ENCODE measurements at places on chromosomes 2 and 18.

- DNase-seq, result peak; percentile 12
Measured at GRCh38 chr18:45525301-45525700, 90.0 kb upstream of the SLC14A2 start.

DNA sequence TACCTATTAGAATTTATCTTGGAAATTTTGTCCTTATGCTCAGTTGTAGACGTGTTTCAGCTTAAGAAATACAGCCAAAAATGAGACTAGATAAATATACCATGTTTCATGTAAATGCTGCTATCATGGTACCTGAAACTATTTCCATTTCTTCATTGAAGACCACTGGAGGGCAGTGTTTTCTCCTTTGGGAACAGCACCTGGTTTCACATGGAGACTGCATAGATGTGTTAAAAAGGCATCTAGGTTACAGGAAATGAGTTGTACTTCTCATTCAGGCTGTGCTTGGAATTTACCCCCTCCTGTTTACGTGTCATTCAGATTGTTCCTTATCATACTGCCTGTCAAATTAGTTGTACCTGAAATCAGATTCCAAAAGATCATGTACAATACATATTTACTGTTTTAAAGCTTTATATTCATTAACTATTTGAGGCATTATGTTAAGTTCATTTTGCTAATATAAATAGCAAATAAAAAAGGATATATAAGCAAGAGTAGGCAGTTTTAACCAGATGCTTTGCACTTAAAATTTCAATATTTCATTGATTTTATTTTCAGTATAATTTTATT, 57.3 kb upstream of the PSMD14 start:
- peak; percentile 35 for DNase-seq

DNA sequence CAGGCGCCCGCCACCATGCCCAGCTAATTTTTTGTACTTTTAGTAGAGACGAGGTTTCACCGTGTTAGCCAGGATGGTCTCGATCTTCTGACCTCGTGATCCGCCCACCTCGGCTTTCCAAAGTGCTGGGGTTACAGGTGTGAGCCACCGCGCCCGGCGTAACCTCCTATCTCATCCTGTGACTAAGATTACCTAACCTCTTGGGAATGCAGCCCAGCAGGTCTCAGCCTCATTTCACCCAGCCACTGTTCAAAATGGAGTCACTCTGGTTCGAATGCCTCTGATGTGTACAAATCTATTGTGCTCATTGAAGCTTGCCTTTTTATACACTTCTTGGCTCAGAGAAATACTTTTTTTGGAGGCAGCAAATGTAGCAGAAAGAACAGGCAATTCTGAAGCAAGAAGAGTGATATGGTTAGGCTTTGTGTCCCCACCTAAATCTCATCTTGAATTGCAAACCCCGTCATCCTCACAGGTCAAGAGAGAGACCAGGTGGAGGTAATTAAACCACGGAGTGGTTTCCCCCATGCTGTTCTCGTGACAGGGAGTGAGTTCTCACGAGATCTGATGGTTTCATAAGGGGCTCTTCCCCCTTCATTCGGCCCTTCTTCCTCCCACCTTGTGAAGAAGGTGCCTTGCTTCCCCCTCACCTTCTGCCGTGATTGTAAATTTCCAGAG, 60.6 kb downstream of the SLC4A3 start:
- no peak for DNase-seq

DNA sequence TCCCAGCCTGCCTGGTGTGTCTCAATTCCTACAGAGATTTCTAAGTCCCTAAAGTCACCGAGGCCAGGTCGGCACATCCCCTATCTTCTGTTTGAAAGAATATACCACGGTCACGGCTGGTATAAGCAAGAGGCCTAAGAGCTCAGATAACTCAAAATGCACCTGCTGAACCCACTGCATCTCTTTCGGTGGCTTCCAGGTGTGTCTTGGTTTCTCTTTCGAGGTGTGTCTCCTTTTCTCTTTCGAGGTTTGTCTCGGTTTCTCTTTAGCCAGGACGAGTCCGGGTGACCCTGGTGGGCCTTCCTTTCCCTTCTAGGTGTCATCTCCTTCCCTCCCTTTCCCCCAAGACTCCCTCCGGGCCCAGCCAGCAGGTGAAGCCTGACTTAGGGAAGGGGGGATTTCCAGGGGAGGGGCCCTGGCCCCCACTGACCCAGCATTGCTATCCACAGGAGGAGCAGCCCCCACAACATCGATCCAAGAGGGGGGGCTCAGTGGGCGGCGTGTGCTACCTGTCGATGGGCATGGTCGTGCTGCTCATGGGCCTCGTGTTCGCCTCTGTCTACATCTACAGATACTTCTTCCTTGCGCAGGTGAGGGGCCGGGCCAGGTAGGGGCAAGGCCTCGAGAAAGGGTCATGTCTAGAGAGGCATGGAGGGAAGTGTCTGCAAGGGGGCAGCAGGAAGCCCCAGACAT, 8.4 kb downstream of the ITM2C start:
- DNase-seq, result no peak

DNA sequence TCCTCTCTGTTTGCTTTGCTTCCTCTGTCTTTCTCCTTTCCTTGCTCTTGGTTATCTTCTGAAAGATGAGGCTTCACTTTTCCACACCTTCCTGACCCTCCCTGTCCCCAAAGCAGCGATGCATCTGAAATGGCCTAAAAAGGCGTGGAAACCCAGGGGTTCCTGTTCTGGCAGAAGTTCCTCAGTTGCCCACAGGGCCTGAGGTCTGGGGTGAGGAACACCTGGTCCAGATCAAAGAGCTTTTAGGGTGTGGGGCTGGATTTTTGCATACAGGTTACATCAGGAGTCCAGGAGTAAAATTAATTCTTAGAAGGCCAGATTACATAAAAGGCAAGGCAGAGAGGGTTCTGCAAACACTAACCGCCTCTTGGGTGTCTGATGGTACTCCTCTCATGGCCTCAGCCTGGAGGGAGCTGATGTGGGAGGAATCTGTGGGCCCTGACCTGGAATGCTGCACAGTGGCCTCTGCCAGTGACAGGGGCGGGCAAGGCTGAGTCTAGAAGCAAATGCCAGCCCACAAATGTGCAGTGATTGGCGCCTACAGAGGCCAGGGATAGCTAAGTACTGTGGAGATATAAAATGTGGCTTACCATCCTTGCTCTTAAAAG, 41.8 kb downstream of the INPP4A start:
- DNase-seq, result no peak

- peak; percentile 69 for DNase-seq
Measured at GRCh38 chr2:44981714-44982108, 27.5 kb downstream of the SIX2 start.

GRCh38 chr2:186903216-186903615, 54.2 kb upstream of the ZSWIM2 start:
- no peak for DNase-seq

- DNase-seq, result no peak
Measured at GRCh38 chr2:168350380-168350779, 103.0 kb upstream of the STK39 start.

DNA sequence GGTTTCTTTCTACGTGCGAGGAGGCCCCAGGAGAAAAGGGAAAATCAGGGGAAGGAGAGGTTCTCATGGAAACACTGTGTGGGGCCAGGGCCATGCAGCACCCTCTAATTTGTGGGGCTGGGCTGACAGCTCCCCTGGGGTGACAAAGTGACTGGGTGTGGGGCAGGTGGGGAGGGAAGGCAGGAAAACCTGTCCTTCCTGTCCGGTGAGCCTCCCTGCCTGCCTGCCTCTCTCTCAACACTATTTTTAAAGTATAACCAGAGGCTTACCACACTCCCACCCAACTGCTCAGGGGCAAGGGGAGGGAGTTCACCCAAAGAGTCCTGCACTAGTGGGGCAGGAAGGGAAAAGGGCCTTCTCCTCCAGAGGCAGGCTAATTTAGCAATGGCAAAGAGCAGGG, 10.5 kb upstream of the EPAS1 start:
- no peak for DNase-seq

DNA sequence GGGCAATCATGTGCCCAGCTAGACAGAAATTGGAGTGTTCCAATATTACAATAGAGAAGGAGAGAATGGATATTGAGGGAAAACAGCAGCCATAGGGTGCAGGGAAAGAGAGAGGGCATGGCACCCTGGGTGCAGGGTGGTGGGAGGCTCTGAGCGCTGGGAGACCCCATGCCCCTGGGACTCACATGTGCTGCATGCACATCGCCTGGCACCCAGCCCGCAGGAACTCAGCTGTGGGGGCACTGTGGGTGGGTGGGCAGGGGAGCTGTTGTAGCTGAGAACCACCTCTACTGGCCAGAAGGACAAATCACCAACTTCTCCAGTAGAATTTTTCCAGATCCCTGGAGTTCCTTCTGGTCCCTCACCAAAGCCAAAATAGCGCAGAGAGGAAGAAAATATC, 7.2 kb upstream of the NEURL3 start:
- DNase-seq, result no peak

DNA sequence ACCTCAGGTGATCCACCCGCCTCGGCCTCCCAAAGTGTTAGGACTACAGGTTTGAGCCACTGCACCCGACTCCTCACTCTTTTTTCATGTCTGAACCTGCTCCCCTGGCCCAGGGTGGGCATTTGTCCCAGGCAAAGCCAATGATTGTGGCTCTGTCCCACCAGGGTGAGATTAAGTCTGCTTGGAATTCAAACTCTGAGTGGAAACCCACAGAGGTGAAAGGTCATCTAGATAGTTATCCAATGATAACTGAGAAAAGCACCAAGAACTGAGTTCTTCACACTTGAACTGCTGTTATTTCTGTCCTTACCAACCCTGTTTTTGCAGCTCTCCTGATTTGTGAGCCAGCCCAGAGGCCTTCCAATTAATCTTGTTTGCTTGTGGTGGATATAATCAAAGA, 62.4 kb upstream of the ACVR1 start:
- no peak for DNase-seq

DNA sequence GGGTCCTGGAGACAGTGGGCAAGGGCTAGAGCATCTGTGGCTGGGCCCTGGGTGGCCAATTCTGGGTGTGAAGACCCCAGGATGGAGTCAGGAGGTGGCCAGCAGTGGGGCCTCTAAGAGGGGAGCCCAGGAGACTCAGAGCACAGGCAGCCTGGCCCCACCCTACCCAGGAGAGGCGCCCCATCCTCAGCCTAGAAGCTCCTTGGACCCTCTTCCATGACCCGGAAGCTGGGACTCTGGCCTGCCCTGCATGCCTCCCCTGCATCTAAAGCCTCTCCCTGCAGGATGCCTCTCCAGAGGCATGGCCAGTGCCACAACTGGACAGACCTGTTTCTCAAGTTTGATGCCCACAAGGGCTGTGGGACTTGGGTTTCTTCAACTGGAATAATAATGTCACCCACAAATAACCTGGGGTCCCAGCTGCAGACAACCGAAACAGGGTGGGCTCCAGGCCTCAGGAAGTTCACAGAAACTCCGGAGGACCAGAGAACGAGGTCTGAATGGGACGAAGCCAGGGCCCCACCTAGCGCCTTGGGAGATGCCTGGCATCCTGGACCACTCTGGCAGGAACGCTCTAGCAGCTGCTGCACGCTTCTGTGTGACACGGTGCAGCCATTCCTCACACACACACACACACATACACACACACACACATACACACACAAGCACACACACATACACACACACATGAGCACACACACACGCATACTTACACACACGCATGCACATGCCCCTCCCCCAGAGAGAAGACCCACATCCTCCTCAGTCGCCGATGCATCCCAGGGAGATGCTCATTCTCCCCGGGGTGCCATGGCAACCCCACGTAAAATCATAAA, 16.4 kb downstream of the KCNIP3 start:
- DNase-seq, result no peak

GRCh38 chr2:188497726-188498125, 206.1 kb downstream of the GULP1 start:
- peak; percentile 52 for DNase-seq

DNA sequence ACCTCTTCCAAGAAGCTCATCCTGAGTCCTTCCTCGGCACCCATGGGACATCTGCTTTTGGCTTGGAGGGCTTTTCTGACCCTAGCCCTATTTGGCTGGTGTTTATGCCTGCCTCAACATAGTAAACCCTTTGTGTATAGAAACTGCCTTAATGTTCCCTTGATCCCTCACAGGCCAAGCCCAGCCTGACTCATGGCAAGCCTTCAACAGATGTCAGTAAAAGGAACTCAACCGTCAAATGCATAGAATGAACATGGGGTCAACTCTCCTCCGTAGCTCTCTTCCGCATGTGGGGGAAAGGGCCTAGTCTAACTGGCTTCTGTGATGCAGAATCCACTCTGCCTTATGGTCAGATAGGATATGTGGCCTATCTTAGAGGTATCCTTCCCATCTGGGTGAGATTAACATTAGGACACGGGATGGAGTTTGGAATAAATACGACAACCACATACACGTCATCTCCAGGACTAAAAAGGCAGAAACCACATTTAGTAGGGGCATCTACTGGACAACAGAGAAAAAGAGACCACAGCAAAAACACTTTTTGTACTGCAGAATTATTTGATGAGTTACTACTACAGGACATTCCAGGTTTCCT, 2.5 kb upstream of the NPAS2 start:
- DNase-seq, result no peak

GRCh38 chr18:42159146-42159545, 204.1 kb downstream of the PIK3C3 start:
- no peak for DNase-seq

GRCh38 chr2:235227590-235227989, 266.3 kb upstream of the AGAP1 start:
- no peak for DNase-seq

- no peak for DNase-seq
Measured at GRCh38 chr2:141467331-141467730, 663.5 kb downstream of the LRP1B start.

DNA sequence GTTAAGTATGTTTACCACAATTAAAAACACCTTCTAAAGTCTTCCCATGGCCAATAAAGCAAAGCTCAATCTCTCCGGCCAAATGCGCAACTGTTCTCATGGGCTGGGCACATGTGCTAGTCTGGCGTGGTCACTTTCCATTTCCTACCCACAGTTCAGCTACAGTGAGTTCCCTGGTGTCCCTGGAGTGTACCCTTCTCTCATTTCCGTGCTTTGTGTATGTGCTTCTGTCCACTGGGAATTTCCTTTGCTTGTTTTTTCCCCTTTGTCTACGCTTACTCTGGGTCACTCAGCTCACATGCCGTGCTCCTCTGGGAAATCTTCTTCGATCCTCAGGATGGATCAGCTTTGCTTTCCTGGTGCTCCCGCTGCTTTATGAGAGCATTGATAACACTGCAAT, 69.6 kb upstream of the GYPC start:
- no peak for DNase-seq

- no peak for DNase-seq
Measured at GRCh38 chr2:177501186-177501585, 108.6 kb downstream of the AGPS start.

Data from fibroblast of skin of back (primary cell).